Activated T-helper 1 cell treated with anti-CD3 and anti-CD28 coated beads, Interleukin-12 subunit alpha, Interleukin-12 subunit beta, Interleukin-2, Interleukin-4 antibody, amounts not matched to agents 30 ng/mL and 10 ng/mL and 1 ng/mL, durations not matched to agents 14 hours and 24 hours and 36 hours (primary cell): ENCODE measurements at places on chromosomes 1 and 21.
A peak's percentile ranks its signal among the peaks of the same experiment; 100 is the strongest.

DNA sequence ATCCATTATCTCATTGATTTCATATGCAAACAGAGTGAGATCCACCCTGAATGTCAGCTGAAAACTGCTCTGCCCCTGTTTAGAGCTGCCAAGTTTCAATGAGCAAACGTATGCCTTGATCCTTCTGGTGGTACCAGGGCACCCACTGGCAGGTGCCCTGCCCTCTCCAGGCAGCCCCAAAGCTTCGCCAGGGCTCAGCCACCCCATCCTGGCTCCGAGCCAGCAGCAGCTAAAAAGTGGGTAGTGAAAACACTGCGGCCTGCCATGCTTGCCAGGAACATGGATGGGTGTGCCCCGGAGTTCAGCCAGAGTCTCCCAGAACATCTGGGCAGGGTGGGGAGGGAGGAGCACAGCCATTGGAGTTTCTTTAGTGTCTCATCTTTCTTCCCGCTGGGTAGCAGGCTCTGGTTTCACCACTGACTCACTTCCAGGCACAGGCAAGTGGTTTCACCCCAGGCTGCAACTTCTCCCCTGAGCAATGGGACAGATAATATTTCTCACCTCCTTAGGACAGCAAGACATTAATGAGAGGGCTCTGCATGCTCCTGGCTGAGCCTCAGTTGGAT lies 8.1 kb upstream of the LMX1A start:
- no peaks in the 10 kb centered on the region for H3K36me3 ChIP-seq
- no peak for DNase-seq
- no peak overlapping the region for H3K27ac ChIP-seq
- no peaks in the 10 kb centered on the region for H3K4me1 ChIP-seq
- H3K27me3 ChIP-seq: peaks cover 24% of the 10 kb centered on the region

GRCh38 chr1:219587801-219588561 lies 24.9 kb downstream of the ZC3H11B start:
- H3K4me1 ChIP-seq: no peaks in the 10 kb centered on the region
- no peaks in the 10 kb centered on the region for H3K36me3 ChIP-seq
- DNase-seq: no peak
- no peaks in the 10 kb centered on the region for H3K27me3 ChIP-seq
- no peak overlapping the region for H3K27ac ChIP-seq
- no peak overlapping the region for H3K4me3 ChIP-seq

DNA sequence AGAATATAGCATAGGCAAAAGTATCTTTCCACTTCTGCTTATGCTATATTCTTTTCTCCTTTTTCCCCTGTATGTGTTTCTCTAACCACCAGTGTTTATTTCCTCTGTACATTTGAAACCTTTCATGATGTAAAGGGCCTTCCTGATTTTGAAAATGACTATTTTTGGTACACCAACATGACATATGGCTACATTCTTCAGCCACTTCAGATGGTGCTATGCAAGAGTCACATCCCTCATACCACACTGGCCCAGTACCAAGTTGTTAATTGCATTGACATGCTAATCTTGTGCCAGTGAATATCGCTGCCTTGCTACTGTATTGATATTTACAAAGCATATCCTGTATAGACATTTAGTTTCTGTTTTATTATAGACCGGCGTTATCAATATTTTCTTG lies 408.7 kb downstream of the NCAM2 start:
- H3K36me3 ChIP-seq: no peaks in the 10 kb centered on the region
- no peak overlapping the region for H3K27ac ChIP-seq
- H3K4me3 ChIP-seq: no peak overlapping the region

DNA sequence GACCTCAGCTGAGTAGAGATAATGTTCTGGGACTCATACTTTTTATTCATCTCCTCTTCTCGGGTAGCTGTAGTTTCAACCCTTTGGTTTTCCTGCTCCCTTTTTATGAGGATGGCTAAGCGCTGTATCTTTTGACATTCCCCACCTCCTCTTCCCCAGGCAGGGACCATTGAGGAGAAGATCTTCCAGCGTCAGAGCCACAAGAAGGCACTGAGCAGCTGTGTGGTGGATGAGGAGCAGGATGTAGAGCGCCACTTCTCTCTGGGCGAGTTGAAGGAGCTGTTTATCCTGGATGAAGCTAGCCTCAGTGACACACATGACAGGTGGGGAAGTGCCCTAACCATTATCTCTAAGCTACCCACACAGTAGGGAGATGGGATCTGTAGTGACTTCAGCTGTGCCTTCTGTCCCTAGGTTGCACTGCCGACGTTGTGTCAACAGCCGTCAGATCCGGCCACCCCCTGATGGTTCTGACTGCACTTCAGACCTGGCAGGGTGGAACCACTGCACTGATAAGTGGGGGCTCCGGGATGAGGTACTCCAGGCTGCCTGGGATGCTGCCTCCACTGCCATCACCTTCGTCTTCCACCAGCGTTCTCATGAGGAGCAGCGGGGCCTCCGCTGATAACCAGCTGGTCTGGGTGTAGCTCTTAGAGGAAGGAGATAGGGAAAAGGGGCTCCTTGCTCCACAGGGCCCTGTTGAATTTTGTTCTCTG lies 25.6 kb downstream of the LRRC41 start:
- H3K36me3 ChIP-seq: peaks cover 47% of the 10 kb centered on the region
- H3K27ac ChIP-seq: no peak overlapping the region
- DNase-seq: no peak
- no peaks in the 10 kb centered on the region for H3K27me3 ChIP-seq

- H3K27ac ChIP-seq: peak overlapping the region; percentile 49
- no peaks in the 10 kb centered on the region for H3K27me3 ChIP-seq
- no peak overlapping the region for H3K4me3 ChIP-seq
- H3K4me1 ChIP-seq: peaks cover 24% of the 10 kb centered on the region
Observed at GRCh38 chr21:46500224-46500861, 41.7 kb downstream of the DIP2A start.

DNA sequence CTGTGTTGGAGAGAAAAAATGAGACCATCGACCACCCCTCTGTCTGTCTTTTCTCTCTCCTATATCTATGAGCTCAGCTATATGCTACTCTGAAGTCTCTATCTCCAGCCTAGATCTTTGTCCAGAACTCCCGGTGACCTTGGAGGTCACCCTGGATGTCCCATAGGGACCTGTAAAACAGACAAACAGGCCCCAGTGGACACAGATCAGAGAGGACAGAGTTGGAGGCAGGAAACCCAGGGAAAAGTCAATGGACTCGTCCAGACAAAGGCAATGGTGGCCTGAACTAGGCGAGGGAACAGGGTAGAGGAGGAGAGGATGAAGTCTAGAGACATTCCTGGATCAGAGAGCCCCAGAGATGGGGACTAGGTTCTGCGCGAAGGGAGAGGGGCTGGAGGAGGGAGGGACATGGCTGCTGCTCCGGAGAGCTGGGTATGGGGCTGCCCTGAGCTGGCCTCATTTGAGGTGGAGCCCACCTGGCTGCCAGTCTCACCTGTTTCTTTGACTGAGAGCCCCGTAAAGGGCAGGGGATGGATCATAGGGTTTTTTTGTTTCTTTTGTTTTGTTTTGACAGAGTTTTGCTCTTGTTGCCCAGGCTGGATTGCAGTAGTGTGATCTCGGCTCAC lies 10.6 kb upstream of the MARCKSL1 start:
- no peak overlapping the region for H3K4me3 ChIP-seq
- no peak overlapping the region for H3K27ac ChIP-seq
- no peak for DNase-seq
- H3K4me1 ChIP-seq: peaks cover 35% of the 10 kb centered on the region
- H3K27me3 ChIP-seq: peaks cover 15% of the 10 kb centered on the region
